ENCODE measurements at places on chromosomes 1 and 21.
A peak's percentile ranks its signal among the peaks of the same experiment; 100 is the strongest.

GRCh38 chr1:188669728-188670382 lies 1807.8 kb downstream of the BRINP3 start:
- no peak for DNase-seq

GRCh38 chr1:48530727-48531351 lies 58.8 kb upstream of the SPATA6 start:
- DNase-seq = peak; percentile 45

DNA sequence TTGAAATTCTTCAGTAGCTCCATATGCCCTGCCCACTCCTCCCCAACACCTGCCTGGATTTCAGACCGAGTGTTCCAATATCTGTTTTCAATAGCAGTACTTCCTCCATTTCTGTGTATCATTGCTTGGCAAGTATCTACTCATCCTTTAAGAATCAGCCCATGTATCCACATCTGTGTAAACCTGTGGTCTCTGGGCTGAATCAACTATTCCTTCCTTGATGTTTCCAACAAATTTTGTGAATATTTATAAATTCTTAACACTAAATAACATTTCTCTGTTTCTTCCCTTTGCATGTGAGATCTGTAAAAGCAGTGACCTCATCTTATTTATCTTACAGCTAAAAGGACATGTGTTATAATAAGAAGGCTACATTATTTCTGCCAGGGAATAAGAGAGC lies 26.0 kb upstream of the UAP1 start:
- DNase-seq = no peak

DNA sequence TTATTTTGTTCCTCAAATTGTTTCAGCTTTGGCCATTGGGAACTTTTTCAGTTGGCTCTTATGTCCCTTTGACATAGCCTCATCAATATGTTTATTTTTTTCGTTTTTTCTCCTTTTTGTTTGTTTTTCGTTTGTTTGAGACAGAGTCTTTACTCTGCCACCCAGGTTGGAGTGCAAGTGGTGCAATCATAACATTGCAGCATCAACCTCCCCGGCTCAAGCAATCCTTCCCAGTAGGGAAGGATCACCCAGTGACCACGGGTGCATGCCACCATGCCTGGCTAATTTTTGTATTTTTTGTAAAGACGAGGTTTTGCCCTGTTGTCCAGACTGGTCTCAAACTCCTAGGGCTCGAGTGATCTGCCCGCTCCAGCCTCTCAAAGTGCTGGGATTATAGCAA lies 8.1 kb downstream of the POLR3GL start:
- no peak for DNase-seq

- DNase-seq = no peak
These were observed 62.7 kb downstream of the AGPAT3 start for GRCh38 chr21:43927591-43928221.

All from right hindlimb (tissue), 1 donor.